ENCODE measurements at places on chromosomes 5 and 9. TPM values are rescaled to one million over a fixed set of nuclear protein-coding genes. Genes with fewer than 3 reads are reported as not detected.

Gene TAF9
- 138 TPM for polyA plus RNA-seq

Gene TBC1D13
- 19.7 TPM for polyA plus RNA-seq

Gene WWC1
- polyA plus RNA-seq = 15.2 TPM

Gene CTSV
- 3.1 TPM for polyA plus RNA-seq

Gene COL5A1
- polyA plus RNA-seq = 26.4 TPM

Gene ANKRD18A
- 0.02 TPM for polyA plus RNA-seq

Gene DOCK2
- polyA plus RNA-seq = 3.8 TPM

Gene FAM221B
- not detected for polyA plus RNA-seq

Gene CKMT2
- not detected for polyA plus RNA-seq

Gene FOXB2
- not detected for polyA plus RNA-seq

Gene ARHGEF37
- polyA plus RNA-seq = 1.3 TPM

Gene TAS2R1
- not detected for polyA plus RNA-seq

Gene FOXI1
- not detected for polyA plus RNA-seq

Gene PHF2
- polyA plus RNA-seq = 11.2 TPM

Gene CCL27
- 0.10 TPM for polyA plus RNA-seq

Gene ELAVL2
- 0.15 TPM for polyA plus RNA-seq
